ENCODE measurements at places on chromosomes 4 and X.

DNA sequence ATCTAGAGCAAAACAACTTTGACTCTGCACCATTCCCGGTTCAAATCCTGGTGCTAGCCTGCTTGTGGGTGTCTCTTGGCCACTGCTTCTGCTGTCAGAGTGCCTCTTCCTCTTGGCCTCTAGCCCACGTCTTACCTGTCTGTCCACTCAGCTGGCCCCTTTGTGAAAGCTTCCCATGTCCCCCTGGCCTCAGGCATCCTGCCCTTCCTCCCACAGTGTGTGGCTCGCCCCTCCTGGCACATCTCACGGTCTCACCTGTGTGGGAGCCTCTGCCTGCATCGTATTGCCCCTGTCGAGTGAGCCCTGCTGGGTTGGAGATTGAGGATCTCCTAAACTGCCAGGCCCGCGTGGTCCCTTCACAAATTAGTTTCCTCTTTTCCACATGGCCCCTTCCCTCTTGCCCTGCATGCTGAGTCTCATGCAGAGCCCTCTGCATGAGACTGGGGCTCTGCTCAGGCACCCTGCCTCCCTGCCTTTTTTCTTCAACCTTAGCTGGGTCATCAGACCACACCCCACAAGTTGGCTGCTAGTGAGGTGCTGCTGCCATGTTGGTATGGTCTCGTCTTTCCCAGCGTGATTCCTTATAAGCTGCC lies 53.7 kb upstream of the TADA2B start:
- no peak for DNase-seq

GRCh38 chr4:148089624-148090023 lies 352.6 kb downstream of the NR3C2 start:
- DNase-seq: no peak

DNA sequence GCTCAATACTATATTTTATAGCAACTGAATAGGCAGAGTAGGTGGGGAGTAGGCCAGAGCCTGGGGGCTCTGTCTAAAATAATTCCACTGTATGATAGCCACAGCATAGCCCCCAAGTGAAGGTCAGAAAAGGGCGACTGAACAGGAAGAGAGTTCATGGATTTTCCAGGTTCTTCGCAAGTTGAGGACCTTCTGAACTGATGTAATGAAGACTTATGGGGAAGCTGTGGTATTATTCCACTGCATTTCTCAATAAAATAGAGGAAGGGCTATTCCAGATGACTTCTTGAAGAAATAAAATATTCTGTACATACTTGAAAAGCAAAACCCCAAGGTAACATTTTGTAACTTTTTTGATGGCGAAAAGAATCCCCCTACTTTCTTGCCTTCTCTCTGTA lies 231.4 kb upstream of the GPC4 start:
- DNase-seq: no peak

DNA sequence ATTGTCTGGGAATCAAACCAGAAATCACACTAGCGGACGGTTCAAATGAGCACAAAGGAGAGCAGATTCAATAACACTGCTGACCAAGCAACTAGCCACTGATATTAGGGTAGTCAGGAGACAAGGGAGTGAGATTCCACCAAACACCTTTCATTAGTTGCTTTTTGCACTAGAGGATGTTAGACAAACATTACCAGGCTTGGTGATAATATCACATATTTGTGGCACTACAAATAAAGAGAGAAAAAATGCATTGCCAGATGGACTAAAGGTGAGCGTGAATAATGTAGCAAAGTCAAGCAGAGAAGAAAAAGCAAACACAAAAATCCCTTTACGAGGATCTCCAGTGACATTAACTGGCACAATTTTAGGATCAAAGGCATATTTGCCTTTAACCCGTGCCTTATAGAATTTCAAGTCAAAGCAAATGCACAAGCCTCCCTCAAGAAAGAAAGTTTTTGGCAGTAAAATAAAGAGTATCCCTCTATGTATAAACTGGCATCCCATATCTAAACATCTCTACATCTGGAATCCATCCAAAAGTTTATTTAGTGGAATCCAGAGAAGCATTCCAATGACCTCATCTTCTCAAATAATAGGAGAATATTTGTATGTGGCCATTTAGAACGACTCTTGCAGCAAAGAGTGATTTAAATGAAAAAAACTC lies 290.9 kb downstream of the KCTD8 start:
- DNase-seq: no peak

- no peak for DNase-seq
These were observed 207.1 kb upstream of the PCDH18 start for GRCh38 chr4:137739391-137739790.

GRCh38 chrX:20063153-20063552 lies 53.6 kb downstream of the MAP7D2 start:
- no peak for DNase-seq

- DNase-seq: no peak
These were observed 92.1 kb upstream of the COX18 start for GRCh38 chr4:73161527-73162185.

GRCh38 chrX:148929686-148930085 lies 429.3 kb downstream of the AFF2 start:
- DNase-seq: no peak

DNA sequence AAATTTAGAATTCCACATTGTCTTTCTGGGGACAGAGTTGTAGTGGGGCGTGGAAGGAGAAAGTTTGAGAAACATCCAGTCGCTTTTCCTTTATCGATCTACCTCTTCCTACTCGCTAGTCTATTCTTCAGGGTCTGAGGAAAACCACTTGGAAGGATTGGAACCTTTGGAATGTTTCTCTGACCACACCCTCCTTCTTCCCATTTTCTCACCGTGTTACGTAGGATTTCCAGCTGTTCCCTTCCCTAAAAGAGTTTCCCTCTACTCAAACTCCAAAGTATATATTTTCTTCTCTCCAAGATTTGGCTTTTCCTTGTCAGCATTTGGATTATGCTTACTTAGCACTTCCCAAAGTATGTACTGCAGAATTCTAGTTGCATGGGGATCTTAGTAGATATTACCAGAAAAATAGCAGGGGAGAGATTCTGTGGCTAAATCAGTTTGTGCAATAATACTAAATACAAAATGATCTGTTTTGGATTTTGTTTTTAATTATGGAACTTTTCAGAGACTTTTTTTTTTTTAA lies 4.9 kb downstream of the ENPEP start:
- no peak for DNase-seq

DNA sequence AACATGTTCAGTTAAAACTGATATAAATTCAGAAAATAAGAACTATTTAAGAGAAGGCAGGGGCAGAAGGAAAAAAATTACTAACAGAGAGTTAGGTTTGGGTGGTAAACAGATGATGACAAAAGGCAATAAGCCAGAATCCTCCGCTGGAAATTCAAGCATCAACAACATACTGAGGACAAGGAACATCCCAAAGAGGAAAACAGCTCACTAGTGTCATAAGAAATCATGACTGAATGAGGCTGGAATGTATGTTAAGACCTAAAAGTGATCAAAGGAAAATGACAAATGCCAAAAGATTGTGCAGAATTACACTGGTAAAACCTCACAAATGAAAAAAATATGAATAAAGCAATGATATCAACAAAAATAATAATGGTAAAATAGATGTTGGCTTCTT lies 88.4 kb downstream of the WDFY3 start:
- no peak for DNase-seq

GRCh38 chr4:160450876-160451275 lies 1348.0 kb downstream of the RAPGEF2 start:
- DNase-seq: no peak

GRCh38 chr4:74353858-74354257 lies 11.1 kb upstream of the EREG start:
- DNase-seq: no peak

DNA sequence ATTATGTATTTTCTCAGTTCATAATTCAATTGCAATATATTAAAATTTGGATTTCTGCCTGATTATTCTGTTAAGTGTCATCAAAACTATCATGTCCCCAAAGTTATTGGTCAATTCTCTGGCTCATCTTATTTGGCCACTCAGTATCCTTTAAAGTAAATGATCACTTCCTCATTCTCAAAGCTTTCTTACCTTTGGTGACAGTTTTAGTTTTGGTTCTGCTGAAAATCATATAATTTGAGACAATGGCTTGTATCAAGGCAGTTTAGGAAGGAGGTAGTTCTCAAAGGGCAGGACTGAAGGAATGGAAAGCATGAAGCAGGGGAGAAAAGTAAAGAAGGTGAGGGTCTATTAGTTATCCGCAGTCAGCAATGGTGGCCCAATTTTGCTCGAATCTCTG lies 1832.1 kb downstream of the ARAP2 start:
- DNase-seq: no peak

DNA sequence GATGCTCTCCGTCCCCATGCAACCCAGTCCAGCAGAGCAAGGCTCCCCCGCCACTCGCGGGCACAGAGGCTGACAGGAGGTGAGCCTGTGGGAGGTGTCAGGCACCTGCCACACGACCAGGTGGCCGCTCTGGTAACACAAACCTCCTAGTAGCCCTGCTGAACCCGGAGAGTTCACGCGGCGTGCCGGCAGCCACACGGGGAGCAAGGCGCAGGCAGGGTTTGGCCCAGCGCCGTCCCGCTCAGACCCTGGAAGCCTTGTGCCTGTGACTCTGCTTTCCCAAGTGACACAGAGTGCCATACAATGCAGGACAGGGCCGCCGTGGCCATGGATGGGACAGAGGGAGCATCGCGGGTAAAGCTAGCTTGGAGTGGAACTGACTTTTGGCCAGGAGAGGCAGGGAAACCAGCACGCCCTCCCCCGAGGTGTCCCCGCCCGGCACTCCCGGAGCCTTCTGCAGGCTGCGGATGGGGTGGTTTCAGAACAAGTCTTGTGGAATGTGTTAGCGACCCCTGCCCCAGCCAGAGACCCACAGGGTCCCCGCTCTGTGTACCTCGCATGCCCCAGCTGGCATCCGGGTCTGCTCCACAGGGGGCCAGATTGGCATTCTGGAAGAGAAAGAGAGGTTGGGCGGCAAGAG lies 44.7 kb upstream of the AFAP1 start:
- DNase-seq: no peak

DNA sequence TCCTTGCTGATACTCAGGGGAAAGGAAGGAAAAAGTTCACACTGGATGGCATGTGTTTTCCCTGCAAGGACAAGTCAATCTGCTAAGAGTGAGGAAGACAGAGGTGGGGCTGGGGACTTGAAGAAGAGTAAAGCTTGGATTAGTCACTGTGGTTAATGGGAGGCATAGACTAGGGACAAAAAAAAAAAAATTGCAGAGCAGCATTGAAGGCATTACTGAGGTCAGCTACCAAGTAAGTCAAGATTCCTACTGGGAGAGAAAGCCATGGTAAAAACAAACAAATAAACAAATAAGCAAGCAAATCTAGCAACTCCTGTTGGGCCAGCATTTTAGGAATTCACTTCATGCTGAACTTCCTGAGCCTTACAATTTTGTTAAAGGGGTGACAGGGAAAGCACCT lies 58.2 kb upstream of the GPC4 start:
- no peak for DNase-seq

GRCh38 chrX:20455001-20455400 lies 188.3 kb upstream of the RPS6KA3 start:
- DNase-seq: no peak

- DNase-seq: no peak
These were observed 317.8 kb upstream of the GALNT7 start for GRCh38 chr4:172850838-172851237.

- no peak for DNase-seq
These were observed 116.2 kb downstream of the SLC2A9 start for GRCh38 chr4:9904976-9905587.

- no peak for DNase-seq
These were observed 64.1 kb downstream of the NEUROG2 start for GRCh38 chr4:112451831-112452230.

GRCh38 chr4:98151145-98151924 lies 8.1 kb upstream of the STPG2 start:
- DNase-seq: no peak

GRCh38 chr4:138049355-138049754 lies 192.8 kb downstream of the SLC7A11 start:
- DNase-seq: no peak

- DNase-seq: no peak
These were observed 294.1 kb upstream of the SFRP2 start for GRCh38 chr4:154082760-154083535.

DNA sequence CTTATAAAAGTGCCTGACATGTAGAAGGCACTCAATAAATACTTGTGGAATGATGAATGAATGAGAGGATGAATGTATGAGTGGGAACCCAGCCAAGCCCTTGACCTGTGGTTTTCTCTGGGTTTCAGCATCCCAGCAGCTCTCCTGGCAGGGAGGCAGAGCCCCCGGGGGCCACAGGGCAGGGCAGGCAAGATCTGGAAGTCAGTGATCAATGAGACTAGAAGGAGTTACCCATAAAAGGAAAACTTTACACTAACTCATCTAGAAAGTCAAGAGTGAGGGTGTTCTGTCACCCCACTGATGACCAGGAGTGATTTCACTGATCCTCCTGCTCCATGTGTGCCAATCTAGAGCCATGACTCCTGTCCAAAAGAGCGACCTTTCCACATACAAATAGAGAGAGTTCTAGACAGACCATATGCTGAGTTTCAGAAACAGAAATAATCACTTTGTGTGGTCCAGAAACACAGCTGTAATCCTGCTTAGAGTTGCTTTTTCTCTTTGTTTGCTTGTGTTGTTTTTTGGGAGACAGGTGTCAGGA lies 37.4 kb downstream of the MGARP start:
- DNase-seq: no peak

DNA sequence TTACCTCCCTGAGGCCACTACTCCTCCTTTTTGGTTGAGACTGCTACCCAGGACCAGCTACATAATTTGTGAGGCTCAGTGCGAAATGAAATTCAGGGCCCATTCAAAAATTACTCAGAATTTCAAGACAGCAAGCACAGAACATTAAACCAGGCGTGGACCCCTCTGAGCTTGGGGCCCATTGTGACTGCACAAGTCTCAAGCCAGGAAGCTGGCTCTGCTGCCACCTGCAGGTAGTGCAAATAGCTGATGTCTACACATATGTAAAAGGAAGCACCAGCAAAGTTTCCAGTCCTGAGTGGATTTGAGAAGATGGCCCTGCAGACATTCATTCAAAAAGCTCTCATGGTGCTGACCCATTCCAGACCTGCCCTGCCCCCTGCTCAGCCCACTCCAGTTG lies 213.4 kb upstream of the LNX1 start:
- no peak for DNase-seq

DNA sequence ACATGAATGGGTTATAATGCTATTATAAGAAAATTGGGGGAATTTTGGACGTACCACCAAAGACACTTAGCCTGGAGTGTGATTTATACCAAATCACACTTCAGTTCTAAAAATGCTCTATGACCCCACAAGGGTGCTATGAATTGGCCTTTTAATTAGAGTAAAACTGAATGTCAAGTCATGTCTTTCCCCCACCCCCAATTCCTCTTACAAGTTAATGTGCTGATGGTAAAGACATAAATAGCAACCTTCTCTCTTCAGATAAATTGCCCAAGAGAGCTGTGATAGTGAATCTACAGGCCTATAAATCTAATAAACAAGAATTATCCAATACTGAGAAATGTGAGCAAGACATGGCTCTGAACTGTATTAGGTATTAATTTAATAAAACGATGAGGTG lies 78.8 kb downstream of the RNF150 start:
- DNase-seq: no peak

GRCh38 chr4:38013461-38014366 lies 53.5 kb downstream of the PTTG2 start:
- no peak for DNase-seq

- no peak for DNase-seq
These were observed 209.6 kb downstream of the SPATA18 start for GRCh38 chr4:52260514-52261210.
